Stimulated activated CD4-positive, alpha-beta T cell treated with anti-CD3 and anti-CD28 coated beads, Interleukin-15, amount 100 ng/mL, for 1 hour (primary cell): ENCODE measurements at places on chromosomes 4 and X.

DNA sequence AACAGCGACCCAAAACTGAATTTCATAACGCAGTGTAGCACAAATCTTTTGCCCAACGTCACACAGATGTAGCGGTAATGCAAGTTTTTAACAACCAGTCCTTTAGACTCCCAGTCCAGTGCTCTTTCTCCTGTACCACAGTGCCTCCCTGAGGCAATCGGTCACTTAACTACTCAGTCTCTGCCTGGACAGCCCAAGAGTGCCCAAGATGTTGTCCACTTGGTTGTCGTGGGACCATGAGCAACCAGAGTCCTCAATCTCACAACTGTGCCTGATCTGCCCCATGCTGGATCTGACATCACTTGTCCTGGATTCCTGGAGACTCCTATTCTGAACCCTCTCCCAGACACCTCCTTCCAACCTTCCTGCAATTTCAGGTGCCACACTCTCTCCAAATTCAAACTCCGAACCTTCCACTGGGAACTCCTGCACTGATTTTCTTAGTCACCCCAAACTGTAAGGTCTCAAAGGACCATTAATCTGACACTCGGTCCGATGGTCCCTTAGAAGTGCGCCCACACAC is 702 bp downstream of the MMGT1 start:
- DNase-seq: no peak

GRCh38 chrX:123964156-123964834 is 2.8 kb downstream of the STAG2 start:
- DNase-seq: no peak

DNA sequence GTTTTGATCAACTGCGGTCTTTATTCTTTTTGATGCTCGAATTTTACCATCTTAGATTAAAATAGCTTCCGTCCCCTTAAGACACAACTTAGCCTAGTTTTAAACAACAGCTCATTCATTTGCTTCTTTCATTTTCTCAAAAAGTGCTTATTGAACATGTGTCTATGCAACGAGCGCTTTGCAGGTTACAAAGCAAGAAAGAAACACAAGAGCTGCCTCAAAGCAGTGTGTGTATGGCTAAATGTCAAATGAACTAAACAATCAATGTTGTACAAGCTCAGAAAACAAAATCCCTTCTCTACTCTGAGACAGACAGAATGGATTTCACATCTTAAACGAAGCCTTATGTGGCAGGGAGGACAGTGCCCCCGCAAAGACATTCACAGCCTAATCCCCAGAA is 61.0 kb downstream of the EVC2 start:
- no peak for DNase-seq

GRCh38 chrX:139508099-139508498 is 22.4 kb upstream of the F9 start:
- DNase-seq: no peak

DNA sequence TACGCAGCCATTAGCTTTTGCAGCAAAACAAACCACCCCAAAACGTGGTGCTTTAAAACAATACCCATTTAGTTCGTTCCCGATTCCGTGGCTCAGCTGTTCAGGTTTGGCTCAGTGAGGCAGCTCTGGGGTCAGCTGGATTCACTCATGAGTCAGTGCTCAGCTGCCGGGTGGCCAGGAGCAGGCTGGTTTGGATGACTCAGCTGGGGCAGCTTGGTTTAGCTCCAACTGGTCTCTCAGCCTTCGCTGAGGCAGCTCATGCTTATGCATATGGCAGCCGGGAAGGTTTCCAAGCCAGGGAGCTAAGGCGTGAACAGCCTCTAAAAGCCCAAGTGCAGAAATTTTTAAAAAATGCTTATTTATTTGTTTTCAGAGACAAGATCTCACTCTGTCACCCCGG is 13.3 kb upstream of the CD99 start:
- DNase-seq: no peak

GRCh38 chr4:120853161-120853935 is 69.2 kb downstream of the PRDM5 start:
- no peak for DNase-seq

GRCh38 chr4:109826719-109827118 is 1.1 kb upstream of the RRH start:
- no peak for DNase-seq

- no peak for DNase-seq
These were observed 41.7 kb downstream of the ATP11C start for GRCh38 chrX:139890991-139891700.

GRCh38 chr4:123102897-123103471 is 180.6 kb upstream of the NUDT6 start:
- no peak for DNase-seq

- no peak for DNase-seq
These were observed 77.8 kb upstream of the SH3RF1 start for GRCh38 chr4:169348541-169348940.

DNA sequence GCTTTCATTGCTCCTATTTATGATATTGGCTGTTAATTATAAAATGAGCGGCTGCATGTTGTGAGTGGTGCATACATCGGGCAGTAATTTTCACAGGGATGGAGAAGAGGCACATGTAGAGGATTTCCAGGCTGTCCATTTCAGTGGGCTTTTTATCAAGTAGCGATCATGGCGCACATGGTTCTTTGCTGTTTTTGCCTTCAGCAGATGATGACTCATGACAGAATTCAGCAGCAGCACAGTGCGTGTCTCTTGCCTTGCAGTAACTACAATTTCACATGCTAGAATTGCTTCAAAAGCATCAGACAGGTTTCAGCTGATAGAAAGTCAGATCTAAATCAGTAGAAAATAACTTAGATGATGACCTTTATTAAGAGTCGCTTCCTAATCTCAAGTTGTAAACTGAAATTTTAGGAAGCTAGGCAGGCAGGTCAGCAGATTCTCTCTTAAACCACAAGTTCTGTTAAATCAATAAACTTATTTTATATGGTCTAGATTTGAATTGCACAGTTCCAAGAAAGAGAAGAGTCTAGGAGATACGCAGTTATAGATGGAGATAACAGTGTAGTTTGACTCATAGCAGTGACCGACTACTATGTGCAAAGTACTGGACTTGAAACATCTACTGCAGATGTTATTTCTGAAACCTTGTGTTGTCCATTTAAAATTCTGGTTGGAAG is 35.8 kb downstream of the LRP2BP start:
- no peak for DNase-seq

DNA sequence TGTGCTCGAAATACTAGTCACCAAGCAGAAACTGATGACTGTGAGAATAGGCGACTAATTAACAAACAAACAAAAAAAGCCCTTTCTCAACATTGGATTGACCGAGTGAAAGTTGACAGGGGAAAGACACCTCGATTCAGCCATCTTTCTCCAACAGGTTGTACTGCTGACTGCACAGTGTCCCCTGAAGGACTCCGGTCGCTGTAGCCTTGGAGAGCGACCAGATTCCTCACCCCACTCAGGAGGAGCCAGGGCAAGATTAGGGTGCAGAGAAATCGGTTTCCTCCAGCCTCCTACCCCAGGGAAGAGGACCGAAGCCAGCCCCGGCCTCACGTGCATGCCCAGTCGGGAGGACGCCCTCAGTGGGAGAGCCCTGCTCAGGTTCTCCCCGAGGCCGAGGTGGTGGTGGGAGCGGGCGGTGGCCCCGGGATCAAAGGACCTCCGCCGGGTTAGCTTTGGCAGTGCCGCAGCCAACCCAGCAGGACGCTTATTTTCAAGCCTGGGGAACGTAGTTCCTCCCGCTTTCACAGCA is 1.1 kb upstream of the RAP1GDS1 start:
- peak; percentile 11 for DNase-seq

DNA sequence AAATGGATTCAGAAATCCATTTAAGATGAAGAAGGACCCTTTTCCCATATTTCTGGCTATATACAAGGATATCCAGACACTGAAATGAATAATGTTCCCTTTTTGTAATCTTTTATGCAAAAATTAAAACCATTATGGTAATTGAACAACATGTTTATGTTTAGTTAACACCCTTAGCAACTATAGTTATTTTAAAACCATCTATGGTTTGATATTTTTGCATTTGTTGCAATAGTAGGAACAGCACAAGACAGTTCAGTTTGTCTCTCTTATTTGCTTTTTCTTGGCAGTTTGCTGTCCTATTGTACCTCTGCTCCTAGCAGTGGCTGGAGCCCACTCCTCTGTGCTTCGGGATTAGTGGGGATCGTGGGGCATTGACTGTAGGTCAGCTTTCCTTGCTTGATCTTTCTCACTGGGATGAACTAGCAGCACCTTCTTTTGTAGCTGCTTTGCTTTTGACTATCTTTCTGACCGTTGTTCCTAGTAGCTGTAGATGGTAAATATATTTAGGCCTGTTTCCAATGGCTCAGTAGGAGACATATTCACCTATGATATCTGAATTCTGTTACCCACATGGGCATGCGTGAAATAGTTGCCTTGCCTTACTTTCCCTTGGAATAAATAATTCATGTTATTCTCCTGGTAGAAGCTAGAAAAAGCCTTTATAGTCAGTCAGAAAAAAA is 12.8 kb downstream of the HTT start:
- no peak for DNase-seq

DNA sequence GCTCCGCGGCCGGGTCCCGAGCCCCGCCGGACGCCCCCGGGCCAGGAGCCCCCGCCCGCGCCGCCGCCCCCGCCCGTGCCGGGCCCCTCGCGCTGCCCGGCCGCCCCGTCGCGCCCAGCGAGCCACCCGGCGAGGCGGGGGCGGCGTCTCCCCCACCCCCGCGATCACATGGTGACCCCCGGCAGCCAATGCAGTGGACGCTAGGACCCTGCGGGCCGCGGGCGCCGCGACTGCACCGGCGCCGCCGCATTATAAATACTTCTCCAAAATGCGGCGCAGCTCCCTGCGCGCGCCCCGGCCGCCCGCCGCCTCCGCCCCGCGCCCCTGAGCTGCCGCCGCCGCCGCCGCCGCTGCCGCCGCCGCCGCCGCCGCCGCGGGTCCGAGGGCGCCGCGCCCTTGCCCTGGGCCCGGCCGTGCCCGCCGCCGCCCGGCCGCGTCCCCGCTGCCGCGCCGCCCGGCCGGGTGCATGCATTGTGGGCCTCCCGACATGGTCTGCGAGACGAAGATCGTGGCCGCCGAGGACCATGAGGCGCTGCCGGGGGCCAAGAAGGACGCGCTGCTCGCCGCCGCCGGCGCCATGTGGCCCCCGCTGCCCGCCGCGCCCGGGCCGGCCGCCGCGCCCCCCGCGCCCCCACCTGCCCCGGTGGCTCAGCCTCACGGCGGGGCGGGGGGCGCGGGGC is at the start of gene NAT8L:
NAT8L (plus strand) TSS at position 282 of the 680 bp plus-strand sequence; CDS start at position 467, 185 bp downstream.
- no peak for DNase-seq

DNA sequence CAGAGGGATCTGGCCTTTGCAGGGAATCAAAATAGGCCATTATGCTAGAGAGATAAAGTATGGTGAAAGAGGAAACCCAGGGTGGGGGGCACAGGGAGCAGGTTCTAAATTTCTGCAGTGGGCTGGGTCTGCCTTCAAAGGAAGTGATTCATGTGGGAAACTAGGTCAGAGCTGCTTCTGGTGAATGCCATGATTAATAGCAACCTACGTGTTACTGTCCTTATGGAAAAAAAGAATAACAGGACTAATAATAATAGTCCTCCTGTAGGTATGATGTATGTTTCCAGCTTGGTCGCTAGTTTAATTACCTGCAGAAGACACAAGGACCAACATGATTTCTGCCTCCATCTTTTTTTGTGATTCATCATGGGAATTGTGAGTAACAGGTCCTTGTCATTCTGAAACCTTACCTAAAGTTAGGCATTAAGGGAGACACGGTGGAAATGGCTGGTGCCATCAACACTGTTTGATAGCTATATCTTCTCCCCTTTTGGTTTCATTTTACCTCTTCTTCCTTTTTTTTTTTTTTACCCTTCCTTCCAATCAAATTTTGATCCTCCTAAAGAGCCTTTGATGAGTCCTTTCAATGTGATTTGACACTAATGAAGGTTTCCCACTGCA is 180.4 kb downstream of the CPEB2 start:
- no peak for DNase-seq

DNA sequence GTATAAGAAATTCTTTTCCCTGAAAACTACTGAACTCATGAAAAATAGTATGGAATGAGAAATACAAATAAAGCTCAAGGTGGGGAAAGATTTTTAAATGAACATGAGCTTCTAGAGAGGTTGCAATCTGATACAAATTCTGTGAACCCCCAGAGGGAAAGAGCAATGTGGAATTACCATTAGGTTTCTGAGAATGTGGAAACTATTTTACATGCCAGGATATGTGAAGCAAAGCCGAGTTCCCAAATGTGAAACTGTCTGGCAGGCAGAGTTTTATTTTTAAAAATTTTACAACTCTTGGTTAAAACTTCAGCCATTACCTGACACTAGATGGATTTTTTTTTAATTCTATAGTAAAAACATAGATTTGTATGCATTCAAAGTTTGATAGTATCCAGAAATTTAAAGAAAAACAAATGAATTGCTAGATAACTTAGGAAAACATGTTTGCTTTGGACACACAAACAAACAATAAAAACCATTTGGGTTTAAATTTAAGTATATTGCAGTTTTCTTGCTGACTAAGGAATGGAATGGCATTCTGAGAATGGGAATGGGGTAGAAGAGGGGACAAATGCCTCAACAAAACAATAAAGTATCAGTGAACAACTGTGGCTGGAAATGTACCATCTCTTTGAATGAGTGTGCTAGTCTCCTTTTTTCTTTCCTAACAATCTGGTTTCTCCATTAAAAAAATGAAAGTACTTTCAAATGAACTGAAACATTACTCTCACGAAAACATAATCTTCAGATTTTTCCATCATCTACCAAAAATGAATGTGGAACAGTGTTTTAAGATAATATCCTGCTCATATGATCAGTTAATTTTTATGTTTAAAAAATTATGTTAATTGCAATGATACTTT is 99.6 kb downstream of the PCDH18 start:
- DNase-seq: no peak

GRCh38 chr4:47572981-47573380 is 87.9 kb downstream of the ATP10D start:
- no peak for DNase-seq

DNA sequence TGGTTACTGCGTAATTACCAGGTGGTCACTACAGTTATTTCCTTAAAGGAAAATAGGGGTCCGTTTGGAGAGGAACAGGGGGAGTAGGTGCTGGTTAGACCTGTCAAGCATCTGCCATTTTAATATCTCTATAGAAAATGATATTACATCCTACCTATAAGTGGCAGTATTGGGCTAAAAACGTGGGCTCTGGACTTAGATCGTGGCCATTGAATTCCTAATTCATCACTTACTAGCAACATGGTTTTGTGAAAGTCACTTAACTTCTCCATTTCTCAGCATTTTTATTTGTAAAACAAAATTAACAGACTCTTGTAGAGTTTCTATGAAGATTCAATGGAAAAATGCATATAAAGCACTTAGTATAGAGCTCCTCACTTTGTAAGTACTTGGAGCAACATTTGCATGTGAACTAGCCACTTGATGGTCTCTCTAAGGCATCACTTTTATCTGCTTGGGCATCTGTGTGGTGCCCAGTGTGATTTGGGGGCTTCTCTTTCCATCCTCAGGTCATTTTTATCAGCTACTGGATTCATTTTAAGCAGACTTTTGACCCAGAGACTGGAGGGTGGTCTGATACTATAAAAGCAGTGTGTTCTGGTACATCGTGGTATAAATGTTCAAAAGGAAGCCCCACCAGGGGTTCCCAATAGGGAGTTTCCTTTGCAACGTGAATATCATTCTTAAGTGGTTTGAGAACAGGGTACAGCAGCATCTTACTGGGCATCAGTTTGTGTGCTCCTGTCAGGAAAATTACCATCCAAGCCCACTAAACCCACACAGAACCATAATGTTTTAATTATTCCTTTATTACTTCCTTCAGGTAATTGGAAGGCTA is 42.7 kb upstream of the RASSF6 start:
- no peak for DNase-seq

- no peak for DNase-seq
These were observed 15.8 kb downstream of the ART3 start for GRCh38 chr4:76090241-76090691.
